BE2C (cell line): ENCODE measurements at places on chromosomes 3 and 15.
A peak's percentile ranks its signal among the peaks of the same experiment; 100 is the strongest.

GRCh38 chr3:152104847-152105415 is 163.8 kb upstream of the MBNL1 start:
- no peak for DNase-seq

DNA sequence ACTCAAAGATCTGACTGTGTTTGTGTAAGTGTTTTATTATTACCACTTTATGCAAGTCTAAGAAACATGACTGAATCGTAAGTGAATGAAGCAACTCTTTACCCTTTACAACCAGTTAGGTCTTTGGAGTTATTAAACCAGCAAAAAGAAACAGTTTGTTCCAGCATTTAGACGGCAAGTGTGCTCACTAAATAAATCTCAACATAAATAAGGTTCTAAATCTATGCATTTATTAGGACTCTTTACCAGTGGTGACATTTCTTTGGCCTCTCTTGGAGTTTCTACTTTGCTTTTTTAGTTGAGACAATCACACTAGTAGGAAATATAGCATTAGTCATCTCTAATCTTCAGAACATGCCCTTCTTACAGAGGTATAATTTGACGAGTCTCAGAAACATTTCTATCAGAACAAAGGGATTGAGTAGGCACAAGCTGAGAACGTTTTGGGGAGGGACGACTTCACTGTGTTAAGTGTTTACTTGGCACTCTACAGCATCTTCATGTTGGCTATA is 739.9 kb upstream of the NR2F2 start:
- no peak for DNase-seq

DNA sequence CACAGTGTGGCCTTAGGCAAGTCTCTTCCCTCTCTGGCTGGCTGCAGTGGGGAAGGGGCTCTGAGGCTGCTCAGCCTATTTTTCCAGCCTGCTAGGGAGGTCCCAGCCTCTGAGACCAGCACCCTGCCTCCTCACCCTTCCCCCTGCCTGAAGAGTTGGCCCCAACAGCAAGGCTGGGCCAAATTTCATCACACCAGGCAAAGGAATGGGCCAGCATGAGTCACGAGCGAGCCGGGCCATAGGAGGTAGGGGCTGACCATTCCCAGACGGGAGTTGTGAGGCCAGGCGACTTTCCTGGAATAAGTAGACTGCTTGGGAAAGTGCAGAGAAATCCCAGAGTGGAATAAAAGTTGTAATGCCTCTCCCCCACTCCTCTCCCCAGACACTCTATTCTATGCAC is 5.7 kb upstream of the FBLN2 start:
- DNase-seq = no peak

GRCh38 chr3:52092891-52093290 is 36.5 kb upstream of the DUSP7 start:
- no peak for DNase-seq

GRCh38 chr3:141845407-141846049 is 30.9 kb upstream of the ATP1B3 start:
- DNase-seq = no peak

DNA sequence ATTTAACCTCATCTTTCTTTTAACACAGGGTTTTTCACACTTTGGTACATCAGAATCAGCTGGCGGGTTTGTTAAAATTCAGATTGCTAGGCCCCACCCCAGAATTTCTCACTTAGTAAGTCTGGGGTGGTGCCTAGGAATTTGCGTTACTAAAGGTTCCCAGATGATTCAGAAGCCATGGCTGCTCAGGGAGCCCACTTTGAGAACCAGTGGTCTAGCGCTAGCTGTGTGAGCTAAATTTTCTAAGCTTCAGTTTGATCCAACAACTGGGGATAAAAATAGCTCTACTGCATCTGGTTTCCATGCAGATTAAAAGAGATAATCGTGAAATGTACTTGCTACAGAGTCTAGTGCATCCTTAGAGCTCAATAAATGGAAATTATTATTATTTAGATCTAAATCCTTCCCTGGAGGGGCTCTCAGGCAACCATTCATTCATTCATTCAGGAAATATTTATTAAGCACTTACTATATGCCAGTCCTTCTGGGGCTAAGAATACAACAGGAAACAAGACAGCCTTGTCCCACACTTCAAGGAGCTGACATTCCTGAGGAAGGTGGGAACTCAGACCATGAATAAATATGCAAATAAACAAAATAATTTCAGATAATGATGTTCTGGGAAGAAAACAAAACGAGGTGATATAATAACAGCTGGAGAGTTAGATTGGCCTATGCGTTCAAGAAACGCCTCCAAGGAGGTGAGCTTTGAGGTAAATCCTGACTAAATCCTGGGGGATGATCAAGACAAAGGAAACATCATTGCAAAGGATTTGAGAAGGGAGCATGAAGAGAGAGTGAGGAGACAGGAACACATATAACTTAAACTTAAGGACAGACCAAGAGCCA is 3.9 kb upstream of the CIDEC start:
- no peak for DNase-seq

DNA sequence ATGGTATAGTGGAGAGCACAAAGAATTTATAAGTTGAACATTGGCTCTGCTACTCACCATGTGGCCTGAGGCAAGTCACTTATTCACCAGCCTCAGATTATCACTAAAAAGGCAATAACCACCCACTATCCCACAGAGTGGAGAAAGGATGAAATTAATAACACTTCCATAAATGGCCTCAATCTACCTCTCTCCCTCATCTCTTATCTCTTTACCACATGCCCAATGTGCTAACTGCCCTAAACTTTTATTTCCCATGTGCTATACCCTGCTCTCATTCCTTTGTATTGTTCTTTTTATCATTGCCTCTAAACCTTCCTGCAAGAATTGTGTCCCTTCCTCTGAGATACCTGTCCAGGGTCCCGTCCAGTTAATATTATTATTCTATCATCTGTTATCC is 26.0 kb downstream of the SLC12A6 start:
- no peak for DNase-seq

DNA sequence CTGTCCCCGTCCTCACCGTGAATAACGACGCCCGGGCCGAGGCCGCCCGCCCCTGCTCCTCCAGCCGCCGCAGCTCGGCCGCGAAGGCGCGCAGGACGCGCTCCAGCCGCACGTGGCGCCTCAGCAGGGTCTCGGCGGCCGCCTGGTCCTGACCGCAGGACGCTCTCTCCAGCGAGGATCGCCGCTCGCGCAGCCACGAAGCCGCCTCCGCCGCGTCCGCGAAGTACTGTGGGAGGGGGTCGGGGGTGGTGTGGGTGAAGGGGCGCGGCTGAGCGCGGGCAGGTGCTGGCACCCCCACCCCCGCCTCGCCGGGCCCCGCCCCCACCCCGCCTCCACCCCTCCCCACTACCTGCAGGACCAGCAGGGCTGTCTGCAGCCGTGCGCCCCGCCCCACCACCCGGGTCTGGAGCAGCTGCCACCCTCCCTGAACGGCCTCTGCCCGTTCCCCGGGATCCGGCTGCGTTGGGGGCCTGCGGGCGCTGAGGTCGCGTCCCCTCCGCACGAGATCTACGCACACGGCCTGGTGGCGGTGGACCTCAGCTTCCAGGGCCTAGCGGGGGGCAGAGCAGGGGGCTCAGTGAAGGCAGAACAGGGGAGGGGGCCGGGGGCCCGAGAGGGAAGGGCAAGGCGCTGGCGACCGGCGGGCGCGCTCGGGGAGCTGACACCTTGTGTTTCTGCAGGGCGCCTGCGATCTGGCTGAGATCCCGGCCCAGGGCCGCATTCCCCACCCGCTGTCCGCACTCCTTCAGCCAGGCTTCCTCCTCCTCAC is 11.7 kb downstream of the SPTBN5 start:
- DNase-seq = no peak

GRCh38 chr3:194879126-194879877 is 193.6 kb downstream of the FAM43A start:
- DNase-seq = no peak

GRCh38 chr3:112519424-112520001 is 20.2 kb upstream of the BTLA start:
- peak; percentile 42 for DNase-seq

DNA sequence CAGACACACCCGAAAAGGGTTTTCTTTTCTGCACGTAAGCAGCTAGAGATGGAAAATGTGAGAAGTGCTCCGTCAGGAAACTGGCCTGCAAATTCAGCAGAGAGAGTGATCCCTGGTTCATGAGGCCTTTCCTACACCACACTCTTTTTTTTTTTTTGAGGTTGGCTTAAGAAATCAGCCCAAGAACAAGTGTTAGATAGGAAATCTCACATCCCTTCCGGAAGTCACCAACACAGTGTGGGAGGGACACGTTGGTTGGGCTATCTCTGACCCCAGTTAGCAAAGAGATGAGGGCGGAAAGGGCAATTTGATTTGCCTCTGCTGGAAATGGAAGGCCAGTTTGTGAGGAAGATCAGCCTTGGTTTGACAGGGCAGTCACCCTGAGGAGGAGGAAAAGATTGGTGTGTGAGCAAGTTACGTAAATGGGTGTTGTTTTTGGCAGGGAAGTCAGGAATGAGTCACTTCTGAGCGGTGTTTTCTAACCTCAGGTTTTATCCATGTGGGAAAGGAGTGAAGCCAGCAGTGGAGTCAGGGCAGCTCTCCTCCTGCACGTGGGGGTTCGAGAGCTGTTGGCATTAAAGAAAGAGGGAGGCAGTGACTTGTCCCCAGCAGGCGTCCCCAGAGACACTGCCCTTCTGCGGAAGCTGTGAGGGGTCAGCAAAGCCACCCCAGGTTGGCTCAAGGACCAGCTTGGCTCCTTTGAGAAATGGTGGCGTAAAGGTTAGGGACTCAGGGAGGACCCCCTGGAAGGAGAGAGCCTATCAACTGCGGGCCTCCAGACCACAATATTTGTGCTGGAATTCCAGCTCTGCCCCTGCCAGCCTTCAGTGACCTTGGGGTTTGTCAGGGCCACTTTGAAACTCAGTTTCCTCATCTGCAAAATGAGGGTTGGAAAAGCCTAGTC is 237.6 kb upstream of the BHLHE40 start:
- no peak for DNase-seq

GRCh38 chr15:44719293-44719999 is 8.1 kb downstream of the B2M start:
- no peak for DNase-seq

DNA sequence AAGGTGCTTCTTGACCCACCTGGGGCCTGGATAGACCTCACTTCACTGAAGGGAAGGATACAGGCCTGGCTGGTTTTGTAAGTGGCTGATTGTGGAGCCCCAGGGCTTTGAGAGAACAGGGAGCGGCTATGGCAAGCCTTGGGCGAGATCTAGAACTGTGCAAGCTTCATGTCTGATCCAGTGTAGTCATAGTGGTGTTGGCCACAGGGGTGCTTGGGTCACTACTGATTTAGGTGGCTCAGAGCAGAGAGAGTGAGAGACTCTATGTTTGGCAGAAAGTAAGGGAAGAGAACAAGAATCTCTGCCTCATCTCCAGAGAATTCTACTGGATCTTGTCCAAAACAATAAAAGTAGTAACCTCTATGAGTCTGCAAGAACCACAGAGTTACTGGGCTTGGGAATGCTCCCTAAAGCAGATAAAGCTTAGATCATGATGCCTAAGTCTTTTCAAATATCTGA is 394.2 kb upstream of the EPHA3 start:
- DNase-seq = no peak

GRCh38 chr3:183564046-183564445 is 8.5 kb upstream of the KLHL6 start:
- DNase-seq = no peak

- no peak for DNase-seq
These were observed 4.7 kb downstream of the INAFM2 start for GRCh38 chr15:40328176-40328575.

DNA sequence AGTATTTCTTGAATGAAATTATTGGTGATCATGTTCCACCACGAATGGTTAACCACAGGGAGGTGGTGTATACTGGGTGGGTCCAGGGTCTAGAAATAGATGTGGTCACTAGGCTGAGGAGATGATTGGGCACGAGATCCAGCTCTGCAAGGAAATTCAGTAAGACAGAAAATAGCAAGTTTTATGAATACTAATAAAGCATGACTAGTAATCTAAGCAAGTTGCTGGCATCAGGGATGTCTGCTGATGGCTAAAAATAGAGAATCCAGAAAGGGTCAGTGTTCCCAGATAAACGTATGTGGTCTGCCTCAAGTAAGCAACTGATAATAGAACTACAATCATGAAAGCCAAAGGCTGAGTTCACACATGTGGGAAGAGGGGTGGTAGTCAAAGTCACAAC is 108.3 kb upstream of the FRMD4B start:
- no peak for DNase-seq

DNA sequence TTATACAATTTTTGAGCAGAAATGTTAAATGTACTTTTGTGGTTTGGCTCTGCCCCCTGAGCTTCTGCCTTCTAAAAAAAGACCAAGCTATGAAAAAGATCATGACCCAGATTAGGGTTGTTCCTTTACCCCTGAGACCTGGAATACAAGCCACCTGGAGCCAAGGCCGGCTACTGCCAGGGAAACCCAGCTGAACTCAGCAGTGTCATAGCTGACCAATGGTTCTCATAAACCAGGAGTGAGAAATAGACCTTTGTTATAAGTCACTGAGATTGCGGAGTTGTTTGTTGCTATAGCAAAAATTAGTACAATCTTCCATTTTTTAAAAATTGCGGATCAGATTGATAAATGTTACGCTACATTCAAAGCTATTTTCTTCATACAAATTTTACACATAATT is 1261.7 kb downstream of the ROBO1 start:
- DNase-seq = no peak

- peak; percentile 76 for DNase-seq
These were observed at the start of gene PLXND1 for GRCh38 chr3:129606636-129607390. Gene PLXND1 (minus strand): TSS chr3:129606676. CDS start chr3:129606639, 37 bp downstream.

DNA sequence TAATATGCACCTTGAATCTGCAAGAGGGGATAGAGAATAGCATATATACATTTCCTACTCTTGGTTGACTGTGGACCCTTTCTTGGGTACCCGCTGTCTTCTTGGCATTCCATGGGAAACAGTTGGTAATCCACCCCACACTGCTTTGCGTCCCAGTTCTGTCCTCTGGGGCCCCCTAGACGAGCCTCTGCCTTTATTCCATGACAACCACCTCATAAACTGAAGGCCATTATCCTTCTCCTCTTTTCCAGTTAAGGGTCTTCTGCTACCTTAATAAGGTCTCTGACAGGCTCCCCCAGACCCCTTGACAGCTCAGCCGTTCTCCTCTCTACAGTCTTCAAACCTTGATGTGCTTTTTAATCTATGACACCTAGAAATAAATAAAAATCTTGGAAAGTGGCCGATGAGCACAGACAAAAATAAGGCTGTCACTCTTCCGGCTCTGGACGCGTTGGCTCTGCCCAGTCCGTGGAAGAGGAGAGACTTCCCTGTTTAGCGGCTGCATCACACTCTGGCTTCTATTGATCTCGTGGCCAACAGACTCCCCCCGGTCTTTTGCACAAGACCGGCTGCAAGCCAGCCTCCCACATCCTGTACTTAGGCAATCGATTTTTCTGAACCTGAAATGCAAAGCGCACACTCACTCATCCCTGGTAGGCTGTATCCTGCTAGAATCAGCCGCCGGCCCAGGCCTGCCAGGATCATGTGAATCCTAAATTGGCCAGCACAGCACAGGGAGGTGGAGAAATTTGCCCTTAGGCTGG is 251.0 kb upstream of the TLE3 start:
- DNase-seq = peak; percentile 85

DNA sequence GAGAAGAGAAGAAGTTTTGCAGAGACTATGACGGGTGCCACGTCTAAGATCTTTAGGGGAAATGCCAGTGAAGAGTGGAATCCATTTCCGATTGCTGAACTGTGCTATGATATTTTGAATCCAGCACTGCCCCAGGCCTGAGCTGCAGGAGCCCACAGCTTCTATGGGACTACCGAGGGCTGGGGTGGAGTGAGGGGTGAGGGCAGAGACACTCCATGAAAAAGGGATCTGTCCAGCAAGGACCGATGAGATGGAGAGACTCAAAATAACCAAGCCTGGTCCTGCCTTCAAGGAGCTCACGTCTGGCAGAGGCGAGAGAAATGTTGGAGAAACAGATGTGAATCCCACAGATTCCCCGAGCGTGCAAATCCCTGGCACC is 79.8 kb upstream of the MEF2A start:
- DNase-seq = no peak

GRCh38 chr15:70517194-70517590 is 246.2 kb downstream of the UACA start:
- no peak for DNase-seq
